ENCODE measurements at places on chromosomes 12 and 14.

DNA sequence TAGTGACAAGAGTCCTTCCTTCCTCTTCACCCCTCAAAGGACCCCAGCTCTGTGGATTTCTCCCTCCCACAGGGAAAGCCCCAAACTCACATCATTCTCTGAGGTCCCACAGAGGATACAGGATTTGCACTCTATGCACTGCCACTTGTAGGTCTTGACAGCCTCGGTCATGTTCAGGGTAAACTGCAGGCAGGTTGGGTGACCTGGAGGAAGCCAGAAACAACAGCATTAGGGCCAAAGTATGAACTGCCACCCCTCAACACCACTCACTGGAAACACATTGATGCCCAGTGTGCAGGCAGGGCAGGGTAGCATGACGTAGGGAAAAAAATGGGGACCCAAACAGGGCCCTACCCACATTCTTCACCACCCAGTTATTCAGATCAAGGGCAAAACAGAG, 264.4 kb downstream of the DPF3 start:
- DNase-seq: no peak

GRCh38 chr12:119796292-119796691, 80.8 kb downstream of the CIT start:
- no peak for DNase-seq

- DNase-seq: no peak
Observed at GRCh38 chr12:57850854-57851430, 4.4 kb upstream of the CTDSP2 start.

GRCh38 chr12:118337194-118337838, 35.4 kb downstream of the TAOK3 start:
- DNase-seq: no peak

- DNase-seq: no peak
Observed at GRCh38 chr12:25364529-25365339, 114.0 kb upstream of the KRAS start.

GRCh38 chr12:108129017-108129812, at the start of gene WSCD2:
TSS of gene WSCD2 (plus strand) at chr12:108129288. CDS start at chr12:108195833, 66,545 bp downstream.
- no peak for DNase-seq

DNA sequence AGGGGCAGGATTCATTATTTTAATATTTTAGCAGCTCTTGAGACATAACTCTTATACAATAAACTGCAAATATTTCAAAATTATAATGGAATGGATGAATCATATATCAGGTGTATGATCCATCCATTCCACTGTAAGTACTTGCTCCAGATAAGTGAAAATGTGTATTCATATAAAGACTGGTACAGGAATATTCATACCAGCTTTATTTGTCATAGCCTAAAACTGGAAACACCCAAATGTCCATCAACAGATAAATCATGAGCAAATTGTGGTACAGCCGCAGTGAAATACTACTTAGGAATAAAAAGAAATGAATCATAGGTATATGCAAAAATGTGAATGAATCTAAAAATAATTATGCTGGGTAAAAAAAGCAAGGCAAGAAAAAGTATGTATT, 263.6 kb upstream of the SYT10 start:
- no peak for DNase-seq

GRCh38 chr12:47818467-47819137, 1.1 kb downstream of the HDAC7 start:
- no peak for DNase-seq

- no peak for DNase-seq
Observed at GRCh38 chr12:5163661-5164060, 120.0 kb downstream of the KCNA5 start.

DNA sequence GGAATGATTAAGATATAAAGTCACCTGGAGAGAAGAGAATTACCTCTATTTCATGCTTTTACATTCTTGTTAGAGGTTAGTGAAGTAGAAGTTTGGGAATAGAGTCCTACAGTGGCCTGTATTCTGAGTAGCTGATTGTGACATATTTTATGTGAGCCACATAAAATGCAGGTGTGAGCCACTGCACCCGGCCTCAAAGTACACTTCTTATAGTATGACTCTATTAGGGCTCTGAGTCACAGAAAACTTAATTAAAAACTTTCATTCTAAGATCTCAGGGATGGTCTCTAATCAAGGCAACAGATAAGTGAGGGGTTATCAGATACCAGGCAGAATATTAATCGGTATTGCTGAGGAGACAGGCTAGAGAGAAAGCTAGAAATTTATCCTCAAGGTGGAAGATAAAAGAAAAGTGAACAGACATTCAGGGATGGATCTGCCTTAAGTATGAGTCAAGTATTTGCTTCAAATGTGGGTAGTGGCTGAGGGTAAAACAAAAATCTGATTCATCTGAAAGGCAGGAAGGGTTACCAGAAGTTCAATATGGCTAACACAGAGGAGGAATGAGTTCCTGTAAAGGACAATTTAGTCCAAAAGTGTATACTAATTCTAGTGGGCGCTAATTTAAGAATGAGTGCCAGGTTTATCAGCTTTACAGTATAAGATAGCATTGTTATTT, 5.5 kb upstream of the G2E3 start:
- no peak for DNase-seq

- DNase-seq: no peak
Observed at GRCh38 chr12:67531051-67531450, 117.5 kb upstream of the DYRK2 start.

GRCh38 chr14:71245659-71246361, 338.6 kb downstream of the PCNX1 start:
- no peak for DNase-seq

DNA sequence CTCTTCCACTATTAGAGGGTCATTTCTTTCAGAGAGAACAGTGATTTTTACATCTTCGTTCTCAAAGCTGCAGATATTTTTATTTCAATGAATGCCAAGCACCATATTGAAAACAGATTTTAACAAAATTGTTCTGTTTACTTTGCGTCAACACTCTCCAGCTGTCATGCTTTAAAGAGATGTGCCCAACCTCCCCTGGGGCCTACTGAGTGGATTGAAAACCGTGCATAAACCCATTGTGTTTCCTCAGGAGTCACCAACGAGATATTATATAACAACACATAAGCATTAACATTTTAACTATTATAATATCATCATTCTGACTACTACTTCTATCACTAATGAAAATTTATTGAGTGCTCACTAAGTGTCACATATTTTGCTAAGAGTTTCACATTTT, 81.6 kb downstream of the MYF5 start:
- DNase-seq: no peak

DNA sequence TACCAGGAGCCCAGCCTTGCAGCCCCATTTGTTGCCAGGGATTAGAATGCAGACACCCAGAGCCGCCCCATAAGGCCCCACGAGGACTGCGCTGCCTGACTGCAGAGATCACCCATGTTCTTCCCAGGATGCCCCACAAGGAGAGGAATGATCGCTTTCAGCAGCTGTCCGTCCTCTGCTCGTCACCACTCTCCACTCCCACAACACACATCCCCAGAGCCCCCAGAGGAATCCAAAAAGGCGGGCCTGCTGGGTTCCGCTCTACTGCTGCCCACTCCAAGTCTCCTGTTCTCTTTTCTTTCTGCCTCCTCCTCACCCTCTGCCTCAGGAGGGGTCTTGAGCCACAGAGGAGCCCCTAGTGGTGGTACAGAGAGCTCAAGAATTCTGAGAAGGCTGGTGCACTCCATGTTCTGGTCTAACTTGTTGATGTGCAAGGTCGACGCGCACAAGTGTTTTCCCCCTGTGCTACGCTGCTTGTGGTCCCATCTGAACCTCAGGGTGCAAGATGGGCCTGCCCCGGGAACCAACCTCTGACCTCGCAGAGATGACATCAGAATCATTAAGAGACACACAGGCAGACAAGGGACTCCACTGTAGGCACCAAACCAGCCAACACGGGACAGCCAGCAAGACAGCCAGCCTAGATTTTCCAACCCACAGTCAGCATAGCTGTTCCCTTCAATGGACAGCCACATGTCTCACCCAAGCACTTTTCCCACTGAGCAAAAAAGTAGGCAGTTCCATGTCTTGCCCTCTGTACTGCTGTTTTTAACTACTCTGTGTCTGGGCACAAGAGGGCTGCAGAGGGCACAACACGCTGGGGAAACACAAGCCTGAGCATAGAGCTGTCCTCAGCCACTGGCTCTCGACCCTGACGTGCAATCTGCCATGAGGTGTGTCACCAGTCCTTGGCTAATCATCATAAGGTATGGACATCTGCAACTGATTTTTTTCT, 29.9 kb downstream of the PXN start:
- DNase-seq: no peak

DNA sequence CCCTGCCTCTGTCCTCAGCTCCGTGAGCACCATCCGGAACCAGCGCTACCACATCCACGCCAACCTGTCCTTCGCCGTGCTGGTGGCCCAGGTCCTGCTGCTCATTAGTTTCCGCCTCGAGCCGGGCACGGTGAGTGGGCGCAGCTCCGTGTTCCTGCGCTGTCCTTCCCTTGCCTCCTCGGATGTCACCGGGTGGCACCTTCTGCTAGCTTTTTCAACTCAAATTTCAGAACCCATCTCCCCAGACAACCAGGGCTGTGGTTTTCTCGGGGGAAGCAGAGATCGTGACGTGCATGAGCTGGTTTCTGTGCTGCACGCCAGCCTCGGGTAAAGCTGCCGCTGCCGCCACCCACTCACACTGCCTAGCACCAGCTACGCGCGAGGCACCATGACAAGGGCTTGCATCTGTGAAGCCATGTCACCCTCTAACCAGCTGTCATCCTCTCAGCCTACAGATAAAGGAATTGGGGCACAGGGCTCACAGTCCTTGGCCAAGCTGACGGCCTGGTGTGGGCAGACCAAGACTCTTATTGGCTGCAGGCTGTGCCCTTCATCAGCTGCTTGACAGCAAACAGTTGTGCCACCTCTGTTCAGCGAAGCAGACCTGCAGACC, 152.1 kb downstream of the ADGRD1 start:
- no peak for DNase-seq

DNA sequence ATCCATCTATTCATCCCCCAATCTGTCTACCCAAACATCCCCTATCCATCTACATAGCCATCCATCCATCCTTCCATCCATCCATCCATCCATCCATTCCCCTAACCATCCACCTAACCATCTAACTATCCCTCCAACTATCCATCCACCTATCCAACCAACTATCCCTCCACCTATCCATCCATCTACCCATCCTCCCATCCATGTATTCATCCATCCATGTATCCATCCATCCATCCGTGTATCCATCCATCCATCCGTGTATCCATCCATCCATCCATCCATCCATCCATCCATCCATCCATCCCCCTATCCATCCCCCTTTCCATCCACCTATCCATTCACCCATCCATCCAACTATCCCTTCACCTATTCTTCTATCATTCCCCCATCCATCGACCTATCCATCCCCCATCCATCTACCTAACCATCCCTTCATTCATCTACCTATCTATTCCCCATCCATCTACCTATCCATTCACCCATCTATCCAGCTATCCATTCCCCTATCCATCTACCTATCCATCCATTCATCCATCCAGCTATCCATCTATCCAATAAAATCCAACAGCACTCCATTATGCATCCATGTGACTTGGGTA, 131.7 kb downstream of the VRK1 start:
- no peak for DNase-seq

- no peak for DNase-seq
Observed at GRCh38 chr12:99135376-99135775, 490.3 kb downstream of the APAF1 start.

- no peak for DNase-seq
Observed at GRCh38 chr14:33972583-33973081, 21.8 kb upstream of the EGLN3 start.

DNA sequence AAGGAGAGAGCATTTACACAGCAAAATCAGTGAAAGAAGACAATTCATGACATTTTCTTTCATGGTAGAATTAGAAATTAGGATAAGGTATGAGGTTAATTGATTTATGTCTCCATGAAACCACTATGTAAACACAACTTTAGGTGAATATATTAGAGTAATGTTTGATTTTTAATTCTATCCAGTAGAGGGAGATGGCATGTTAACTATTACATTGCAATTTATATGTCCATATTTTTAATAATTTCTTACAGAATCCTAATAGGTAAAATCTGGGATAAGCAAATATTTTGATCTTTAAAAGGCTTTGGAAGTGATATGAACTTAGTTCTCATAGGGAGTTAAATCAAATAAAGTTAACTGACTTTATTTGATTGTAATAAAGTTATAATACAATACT, 373.4 kb upstream of the PDE3A start:
- no peak for DNase-seq

DNA sequence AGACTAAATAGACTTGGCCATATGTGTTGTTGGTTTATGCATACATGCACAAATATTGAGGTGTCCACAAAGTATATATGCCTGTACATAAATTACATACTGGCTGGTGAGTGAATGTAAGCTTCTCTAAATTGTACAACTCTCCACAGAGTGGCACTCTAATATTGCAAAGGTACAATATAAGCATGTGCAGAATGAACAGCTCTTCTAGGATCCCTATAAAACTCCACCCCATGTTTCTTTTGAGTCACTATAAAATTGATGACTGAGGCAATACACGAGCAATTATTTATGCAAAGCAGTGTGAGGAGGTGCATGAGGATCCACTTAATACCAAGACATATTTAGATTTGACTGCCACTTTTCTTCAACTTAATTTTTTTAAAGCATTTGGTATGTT, 172.2 kb downstream of the NAV3 start:
- no peak for DNase-seq

DNA sequence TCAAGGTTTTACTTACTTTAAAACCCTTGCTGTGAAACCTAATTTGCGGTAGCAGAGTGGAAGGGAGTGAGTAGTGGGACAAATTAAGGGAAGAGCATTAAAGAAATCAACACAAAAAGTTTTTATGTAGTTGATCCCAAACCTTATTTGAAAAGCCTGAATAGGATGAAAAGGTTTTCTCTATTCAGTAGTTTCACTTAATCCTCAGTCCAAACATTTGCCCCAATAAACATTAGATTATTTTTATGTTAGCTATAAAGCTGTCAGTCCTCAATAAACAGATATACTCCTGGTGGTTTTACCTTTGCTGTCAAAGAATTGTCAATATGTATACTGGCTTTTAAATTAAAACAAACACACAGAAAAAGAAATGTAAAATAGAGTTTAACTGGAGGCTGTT, 136.0 kb downstream of the PAX9 start:
- DNase-seq: no peak

DNA sequence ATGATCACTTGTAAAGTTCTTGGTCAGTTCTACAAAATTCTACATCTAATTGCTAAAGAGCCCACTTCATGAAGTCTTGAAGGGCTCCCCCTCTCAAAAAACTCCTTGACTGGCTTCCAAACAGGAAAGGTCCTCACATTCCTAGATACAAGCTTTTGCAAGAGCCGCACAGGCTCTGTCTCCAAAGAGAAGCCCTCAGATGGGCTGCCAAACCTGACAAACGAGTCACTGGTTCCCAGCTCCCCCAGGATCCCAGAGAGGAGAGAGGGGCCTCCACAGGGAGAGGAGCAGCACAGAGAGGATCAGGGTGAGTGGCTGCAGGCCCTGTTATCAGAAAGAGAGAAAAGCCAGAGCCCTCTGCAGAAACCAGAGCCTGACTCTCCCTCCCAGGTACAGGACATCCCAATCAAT, 5.8 kb downstream of the NID2 start:
- no peak for DNase-seq

All from cerebellar nuclear complex (tissue), 1 donor.